Stomach (tissue), 19 donors: ENCODE measurements at places on chromosomes 6 and 20. TPM values are rescaled to one million over a fixed set of nuclear protein-coding genes. Genes with fewer than 3 reads are reported as not detected.
A peak's percentile ranks its signal among the peaks of the same experiment; 100 is the strongest.

Gene EDN3
- total RNA-seq: not detected

GRCh38 chr20:14378326-14378725, 40.9 kb upstream of the FLRT3 start:
- no peaks in the 10 kb centered on the region for H3K27me3 ChIP-seq
- no peaks in the 10 kb centered on the region for H3K4me1 ChIP-seq
- no peak overlapping the region for H3K4me3 ChIP-seq
- no peaks in the 10 kb centered on the region for H3K36me3 ChIP-seq

Gene LINC00237
- total RNA-seq: not detected

GRCh38 chr6:169854083-169854725, 102.8 kb downstream of the ERMARD start:
- DNase-seq: no peak
- no peaks in the 10 kb centered on the region for H3K4me1 ChIP-seq
- H3K27ac ChIP-seq: no peak overlapping the region
- no peak overlapping the region for H3K4me3 ChIP-seq
- H3K36me3 ChIP-seq: no peaks in the 10 kb centered on the region

- H3K27me3 ChIP-seq: no peaks in the 10 kb centered on the region
- H3K4me3 ChIP-seq: no peak overlapping the region
- no peaks in the 10 kb centered on the region for H3K36me3 ChIP-seq
- H3K27ac ChIP-seq: no peak overlapping the region
Observed at GRCh38 chr20:52420805-52421204, 229.2 kb upstream of the ZFP64 start.

Gene GNRH2
- 8.0 TPM for total RNA-seq

Gene PLEKHG1
- 11.4 TPM for total RNA-seq

DNA sequence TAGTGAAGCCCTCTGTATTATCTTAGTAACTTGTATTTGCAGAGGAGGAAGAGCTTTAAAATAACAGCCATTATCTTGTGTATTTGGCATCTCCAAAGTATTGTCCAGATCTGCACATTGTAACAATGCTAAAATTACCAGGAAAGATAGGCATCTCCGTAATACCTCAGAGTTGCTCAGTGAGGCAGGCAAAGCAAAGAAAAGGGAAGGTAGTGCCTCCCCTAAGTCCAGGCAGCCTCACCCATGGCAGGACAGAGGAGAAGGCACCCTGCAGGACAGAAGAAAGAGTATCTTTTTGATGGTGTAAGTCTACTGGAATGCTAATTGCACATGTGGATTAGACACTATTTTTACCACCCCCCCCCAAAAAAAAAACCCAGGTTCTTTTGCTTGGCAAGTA, 13.6 kb upstream of the SSTR4 start:
- no peak overlapping the region for H3K27ac ChIP-seq
- no peaks in the 10 kb centered on the region for H3K36me3 ChIP-seq
- no peaks in the 10 kb centered on the region for H3K27me3 ChIP-seq
- H3K4me1 ChIP-seq: peaks cover 5% of the 10 kb centered on the region

- peaks cover 7% of the 10 kb centered on the region for H3K4me1 ChIP-seq
- H3K27ac ChIP-seq: no peak overlapping the region
- no peak for DNase-seq
- no peaks in the 10 kb centered on the region for H3K36me3 ChIP-seq
- H3K27me3 ChIP-seq: peaks cover 4% of the 10 kb centered on the region
Observed at GRCh38 chr6:144144996-144145395, 5.3 kb upstream of the STX11 start.

GRCh38 chr20:38685853-38686473, 38.3 kb upstream of the SLC32A1 start:
- peak; percentile 28 for DNase-seq
- no peak overlapping the region for H3K4me3 ChIP-seq
- no peaks in the 10 kb centered on the region for H3K36me3 ChIP-seq
- H3K4me1 ChIP-seq: no peaks in the 10 kb centered on the region
- peaks cover 7% of the 10 kb centered on the region for H3K27me3 ChIP-seq

DNA sequence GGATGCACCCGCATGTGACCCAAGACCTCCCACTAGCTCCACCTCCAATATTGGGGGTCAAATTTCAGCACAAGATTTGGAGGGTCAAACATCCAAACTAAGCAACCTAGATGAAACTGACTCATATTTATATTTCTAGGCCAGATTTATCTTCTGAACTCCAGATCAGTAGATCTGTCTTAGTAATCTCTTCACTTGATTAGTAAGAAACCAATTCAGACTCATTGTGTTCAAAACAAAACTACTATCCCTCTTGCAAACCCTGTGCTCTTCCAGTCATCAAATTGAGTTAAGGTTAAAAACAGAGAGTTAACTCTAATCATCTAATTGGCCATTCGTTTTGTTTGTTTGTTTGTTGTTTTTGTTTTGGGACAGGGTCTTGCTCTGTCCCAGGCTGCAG, 43.3 kb downstream of the MKKS start:
- no peak overlapping the region for H3K4me3 ChIP-seq
- H3K27ac ChIP-seq: no peak overlapping the region
- DNase-seq: no peak
- no peaks in the 10 kb centered on the region for H3K36me3 ChIP-seq
- H3K4me1 ChIP-seq: no peaks in the 10 kb centered on the region

Gene SLC2A10
- total RNA-seq: 35.0 TPM

- no peak for DNase-seq
- no peaks in the 10 kb centered on the region for H3K4me1 ChIP-seq
Observed at GRCh38 chr20:19653327-19653726, 104.7 kb upstream of the RIN2 start.

DNA sequence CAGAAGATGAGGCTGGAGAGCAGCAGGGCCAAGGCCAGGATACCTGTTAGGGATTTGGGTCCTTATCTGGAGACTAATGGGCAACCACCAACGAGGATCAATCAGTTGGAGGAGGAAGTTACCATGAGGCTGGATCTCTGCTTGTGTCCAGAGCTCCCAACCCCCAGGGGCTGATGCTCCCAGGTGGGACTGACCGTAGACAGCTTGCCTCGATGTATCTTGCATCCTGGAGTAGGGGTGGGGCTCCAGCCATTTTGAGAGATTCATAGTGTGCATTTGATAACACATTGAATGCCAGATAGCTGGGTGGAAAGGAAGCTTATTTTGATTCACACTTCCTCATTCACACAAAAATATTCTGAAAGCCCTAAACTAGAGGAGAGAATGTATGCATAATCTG, 4.6 kb upstream of the RFPL4B start:
- H3K4me1 ChIP-seq: no peaks in the 10 kb centered on the region

Gene FOXF2
- total RNA-seq: 23.9 TPM

DNA sequence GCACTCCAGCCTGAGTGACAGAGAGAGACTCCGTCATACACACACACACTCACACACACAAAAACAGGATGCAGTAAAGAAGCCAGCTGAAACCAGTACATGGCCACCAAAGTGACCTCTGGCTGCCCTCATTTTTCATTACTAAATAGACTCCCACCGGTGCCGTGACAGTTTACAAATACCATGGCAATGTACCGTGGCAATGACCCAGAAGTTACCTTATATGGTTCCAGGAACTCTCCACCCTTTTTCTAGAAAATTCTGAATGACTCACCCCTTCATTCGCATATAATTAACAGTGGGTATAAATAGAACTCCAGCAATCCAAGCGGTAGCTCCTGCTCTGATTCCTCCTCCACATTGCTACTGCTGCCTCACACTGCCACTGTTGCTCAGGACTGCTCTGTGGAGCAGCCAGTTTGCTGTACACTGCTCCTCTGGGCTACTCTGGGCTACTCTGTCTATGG, 57.7 kb downstream of the SNX5 start:
- H3K27ac ChIP-seq: peak overlapping the region; percentile 70
- H3K4me3 ChIP-seq: no peak overlapping the region
- H3K36me3 ChIP-seq: no peaks in the 10 kb centered on the region
- DNase-seq: no peak

DNA sequence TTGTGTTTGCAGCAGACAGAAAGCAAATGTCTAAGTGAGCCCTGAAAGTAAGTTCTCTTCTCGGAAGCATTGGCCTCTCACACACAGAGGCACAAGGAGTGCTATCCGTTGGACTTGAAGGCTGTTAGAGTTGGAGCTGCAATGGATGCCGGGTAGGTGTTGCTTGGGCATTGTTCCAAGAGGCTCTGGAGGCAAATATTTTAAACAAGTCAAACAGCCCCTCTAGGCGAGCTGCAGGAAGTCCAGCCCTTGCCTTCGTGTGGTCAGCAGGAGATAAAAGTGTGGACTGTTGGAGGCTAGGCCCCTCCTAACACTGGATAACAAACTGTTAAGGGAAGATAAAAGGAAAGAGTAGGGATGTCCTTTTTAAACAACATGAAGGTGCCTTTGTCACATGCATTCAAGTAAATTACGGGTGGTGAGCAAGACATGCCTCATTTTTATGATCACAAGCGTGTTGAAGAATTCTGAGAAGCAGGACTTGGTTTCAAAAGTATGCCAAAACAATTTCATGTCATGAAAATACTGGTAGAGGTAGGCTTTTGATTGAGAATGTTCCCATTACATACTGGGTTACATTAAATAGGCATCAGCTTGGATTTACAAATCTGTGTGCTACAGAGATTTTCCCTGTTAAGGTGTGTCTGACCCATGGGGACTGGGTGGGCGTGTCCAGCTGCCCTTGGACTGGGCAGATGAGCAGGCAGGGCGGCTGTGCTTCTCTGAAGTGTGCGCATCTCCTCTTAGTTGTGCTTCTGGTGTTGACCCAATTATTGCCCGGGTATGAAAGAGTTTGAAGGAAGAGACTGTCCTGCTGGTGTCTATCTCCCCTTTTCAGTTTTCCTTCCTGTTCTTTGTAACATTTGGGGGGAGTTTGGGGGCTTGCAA, 57.5 kb downstream of the RREB1 start:
- no peaks in the 10 kb centered on the region for H3K36me3 ChIP-seq
- H3K27me3 ChIP-seq: no peaks in the 10 kb centered on the region
- no peak overlapping the region for H3K4me3 ChIP-seq

DNA sequence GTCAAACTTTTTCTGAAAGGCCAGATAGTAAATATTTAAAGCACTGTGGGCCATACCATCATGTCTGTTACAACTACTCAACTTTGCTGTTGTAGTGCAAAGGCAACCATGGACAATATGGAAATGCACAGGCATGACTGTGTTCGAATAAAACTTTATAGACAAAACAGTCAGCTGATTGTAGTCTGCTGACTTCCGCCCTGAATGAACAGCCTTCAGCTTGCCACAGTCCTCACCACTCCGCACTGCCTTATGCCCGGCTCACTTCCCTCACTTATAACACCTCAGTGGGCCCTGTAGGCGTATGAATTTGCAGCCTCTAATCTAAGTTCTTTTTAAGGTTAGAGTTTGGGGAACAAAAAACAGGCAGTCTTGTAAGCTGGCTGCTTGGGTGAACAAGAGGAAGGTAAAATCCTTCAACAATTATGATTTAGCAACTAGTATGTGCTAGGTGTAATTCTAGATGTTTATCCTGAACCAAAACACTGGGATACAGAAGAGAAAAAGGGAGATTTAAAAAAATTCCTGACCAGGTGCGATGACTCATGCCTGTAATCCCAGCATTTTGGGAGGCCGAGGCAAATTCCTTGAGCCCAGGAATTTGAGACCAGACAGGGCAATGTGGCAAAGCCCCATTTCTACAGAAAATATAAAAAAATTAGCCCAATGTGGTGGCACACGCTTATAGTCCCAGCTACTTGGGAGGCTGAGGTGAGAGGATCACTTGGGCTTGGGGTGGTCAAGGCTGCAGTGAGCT, 6.8 kb upstream of the SLC2A10 start:
- no peak overlapping the region for H3K4me3 ChIP-seq
- DNase-seq: no peak
- H3K36me3 ChIP-seq: no peaks in the 10 kb centered on the region
- no peaks in the 10 kb centered on the region for H3K27me3 ChIP-seq
- H3K27ac ChIP-seq: no peak overlapping the region
- H3K4me1 ChIP-seq: no peaks in the 10 kb centered on the region

Gene PRSS16
- total RNA-seq: 13.8 TPM

Gene B3GAT2
- total RNA-seq: not detected

DNA sequence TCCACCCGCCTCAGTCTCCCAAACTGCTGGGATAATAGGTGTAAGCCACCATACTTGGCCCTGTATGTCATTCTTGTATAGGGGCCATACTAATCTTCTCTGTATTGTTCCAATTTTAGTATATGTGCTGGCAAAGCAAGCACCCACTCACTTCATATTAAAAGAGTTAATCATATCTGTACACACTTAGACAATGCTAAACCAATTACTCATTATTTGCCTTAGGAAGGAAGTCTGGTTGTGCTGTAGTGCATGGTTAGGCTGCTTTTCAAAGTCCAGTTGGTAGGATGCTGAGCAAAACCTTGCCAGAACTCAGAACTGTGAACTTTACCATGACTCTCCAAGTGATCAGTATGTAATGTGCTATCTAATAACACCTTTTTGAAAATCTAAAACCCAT, 88.6 kb downstream of the LIN28B start:
- H3K36me3 ChIP-seq: no peaks in the 10 kb centered on the region
- H3K27me3 ChIP-seq: no peaks in the 10 kb centered on the region
- no peak overlapping the region for H3K4me3 ChIP-seq
- no peaks in the 10 kb centered on the region for H3K4me1 ChIP-seq
- no peak for DNase-seq

GRCh38 chr6:83062225-83062624, 3.4 kb downstream of the UBE3D start:
- H3K27me3 ChIP-seq: no peaks in the 10 kb centered on the region
- no peak overlapping the region for H3K4me3 ChIP-seq
- H3K27ac ChIP-seq: no peak overlapping the region
- no peak for DNase-seq

Gene KIF13A
- 45.1 TPM for total RNA-seq

Gene OPRL1
- 0.55 TPM for total RNA-seq

GRCh38 chr6:150865406-150866146, at the start of gene MTHFD1L:
Gene MTHFD1L, plus strand, starts transcription at chr6:150865702. Its CDS starts 121 bp downstream, at chr6:150865823.
- peak within 1 kb of the TSS; percentile 92 for H3K27ac ChIP-seq
- no peaks in the 10 kb centered on the region for H3K27me3 ChIP-seq
- H3K4me1 ChIP-seq: peaks cover 5% of the 10 kb centered on the region
- no peaks in the 10 kb centered on the region for H3K36me3 ChIP-seq
- peak within 1 kb of the TSS; percentile 98 for H3K4me3 ChIP-seq

Gene MUC22
- not detected for total RNA-seq

- no peak for DNase-seq
- no peaks in the 10 kb centered on the region for H3K36me3 ChIP-seq
- no peak overlapping the region for H3K4me3 ChIP-seq
- no peaks in the 10 kb centered on the region for H3K27me3 ChIP-seq
- peak overlapping the region; percentile 47 for H3K27ac ChIP-seq
- peaks cover 34% of the 10 kb centered on the region for H3K4me1 ChIP-seq
Observed at GRCh38 chr6:128336436-128337095, 183.8 kb downstream of the PTPRK start.

GRCh38 chr6:5956939-5957338, 49.8 kb downstream of the NRN1 start:
- H3K4me3 ChIP-seq: no peak overlapping the region
- no peaks in the 10 kb centered on the region for H3K27me3 ChIP-seq
- H3K36me3 ChIP-seq: no peaks in the 10 kb centered on the region
- no peak for DNase-seq
- H3K4me1 ChIP-seq: no peaks in the 10 kb centered on the region

- no peak overlapping the region for H3K4me3 ChIP-seq
- no peak for DNase-seq
- no peaks in the 10 kb centered on the region for H3K27me3 ChIP-seq
- no peak overlapping the region for H3K27ac ChIP-seq
- no peaks in the 10 kb centered on the region for H3K4me1 ChIP-seq
- no peaks in the 10 kb centered on the region for H3K36me3 ChIP-seq
Observed at GRCh38 chr6:14231501-14232280, 114.1 kb downstream of the CD83 start.

- H3K27ac ChIP-seq: peak overlapping the region; percentile 84
- H3K4me1 ChIP-seq: peaks cover 15% of the 10 kb centered on the region
- no peak overlapping the region for H3K4me3 ChIP-seq
- peak; percentile 82 for DNase-seq
- H3K36me3 ChIP-seq: no peaks in the 10 kb centered on the region
Observed at GRCh38 chr6:34745277-34746103, 11.8 kb upstream of the SNRPC start.
